ENCODE measurements at places on chromosomes 1 and 21. TPM values are rescaled to one million over a fixed set of nuclear protein-coding genes. Genes with fewer than 3 reads are reported as not detected.

DNA sequence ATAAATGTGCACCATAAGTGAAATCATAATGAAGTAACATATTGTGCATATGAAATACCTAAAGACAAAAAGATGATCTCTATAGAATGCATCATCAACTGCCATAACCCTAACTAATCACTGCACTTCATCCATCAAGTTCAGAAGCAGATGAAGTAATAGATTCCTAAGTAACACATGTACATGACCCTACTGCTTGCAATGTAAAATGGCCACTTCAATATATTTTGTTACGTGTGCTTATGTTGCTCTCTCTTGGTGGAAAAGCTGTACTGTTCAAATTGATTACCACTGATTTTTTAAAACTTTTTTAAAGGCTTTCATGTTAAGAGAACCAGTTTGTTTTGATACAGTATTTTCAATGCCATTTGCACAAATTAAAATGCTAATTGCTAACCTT is 141.8 kb downstream of the TTLL7 start:
- DNase-seq: no peak

GRCh38 chr1:59393211-59394180 is 96.6 kb downstream of the FGGY start:
- no peak for DNase-seq

The KCNK2 gene
- not detected for total RNA-seq

The OR10Z1 gene
- total RNA-seq: not detected

The OR2T33 gene
- total RNA-seq: not detected

- DNase-seq: no peak
Measured at GRCh38 chr21:32807717-32808380, 36.3 kb upstream of the PAXBP1 start.

DNA sequence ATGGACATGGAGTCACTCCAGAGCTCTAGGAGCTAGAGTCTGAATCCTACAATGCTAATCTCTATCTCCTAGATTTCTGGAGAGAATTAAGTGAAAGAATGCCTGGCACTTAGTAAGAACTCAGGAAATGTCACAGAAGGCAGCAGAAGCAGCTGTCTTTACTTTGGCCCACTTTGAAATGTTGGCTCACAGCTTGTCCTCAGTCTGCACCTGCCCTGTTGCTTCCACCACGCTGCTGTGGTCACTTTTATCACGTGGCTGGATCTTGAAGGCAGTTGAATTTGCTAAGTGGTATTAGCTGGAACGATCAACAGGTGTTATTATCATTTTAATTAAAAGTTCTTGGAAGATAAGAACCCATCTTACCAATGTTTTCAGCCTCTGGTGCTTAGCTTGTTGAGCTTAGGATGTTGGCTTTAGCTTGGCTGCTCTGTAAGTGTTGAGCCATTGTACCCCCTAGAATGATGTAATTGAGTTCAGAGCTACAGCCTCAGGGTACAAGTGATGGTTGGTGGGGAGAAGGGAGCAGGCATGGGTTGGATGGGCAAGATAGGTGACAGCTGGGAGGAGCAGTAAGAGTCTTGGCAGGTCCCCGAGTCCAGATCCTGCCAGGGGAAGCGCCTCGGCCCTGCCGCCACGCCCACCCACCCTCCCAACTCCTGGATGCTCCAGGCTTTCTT is 41.9 kb upstream of the EPS8L3 start:
- DNase-seq: peak; percentile 0

DNA sequence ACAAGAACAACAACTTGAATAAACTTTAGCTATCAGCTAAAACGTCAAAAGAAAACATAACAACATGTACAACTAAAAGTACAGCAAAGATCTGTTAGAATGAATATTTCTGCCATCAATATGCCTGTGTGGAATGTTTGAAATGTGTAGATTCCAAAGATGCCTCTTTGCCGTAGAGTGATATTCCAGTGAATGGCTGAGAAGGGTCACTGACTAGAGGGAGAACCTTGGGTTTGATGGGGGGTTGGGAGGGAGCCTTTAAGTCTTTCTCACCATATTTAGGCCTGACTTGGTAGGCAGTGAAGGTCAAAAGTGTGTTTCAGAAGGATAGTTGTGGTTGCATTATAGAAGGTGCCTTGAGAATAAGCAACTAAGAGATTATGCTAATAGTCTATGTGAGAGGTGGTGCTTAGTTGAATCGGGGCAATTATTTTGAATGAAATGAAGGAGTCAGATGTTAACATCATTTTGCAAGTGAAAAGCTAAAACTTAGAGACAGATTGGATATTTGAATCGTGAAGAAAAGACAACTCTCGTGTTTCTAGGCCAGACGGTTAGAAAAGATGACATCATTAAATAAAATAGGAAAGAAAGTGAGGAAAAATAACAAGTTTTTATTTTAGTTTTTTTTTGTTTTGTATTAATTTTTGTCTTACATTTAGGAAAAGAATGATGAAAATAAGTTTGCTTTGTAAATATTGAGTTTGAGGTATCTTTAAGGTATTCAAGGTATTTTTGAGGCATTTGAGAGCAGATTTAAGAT is 53.8 kb downstream of the PLA2G4A start:
- no peak for DNase-seq

DNA sequence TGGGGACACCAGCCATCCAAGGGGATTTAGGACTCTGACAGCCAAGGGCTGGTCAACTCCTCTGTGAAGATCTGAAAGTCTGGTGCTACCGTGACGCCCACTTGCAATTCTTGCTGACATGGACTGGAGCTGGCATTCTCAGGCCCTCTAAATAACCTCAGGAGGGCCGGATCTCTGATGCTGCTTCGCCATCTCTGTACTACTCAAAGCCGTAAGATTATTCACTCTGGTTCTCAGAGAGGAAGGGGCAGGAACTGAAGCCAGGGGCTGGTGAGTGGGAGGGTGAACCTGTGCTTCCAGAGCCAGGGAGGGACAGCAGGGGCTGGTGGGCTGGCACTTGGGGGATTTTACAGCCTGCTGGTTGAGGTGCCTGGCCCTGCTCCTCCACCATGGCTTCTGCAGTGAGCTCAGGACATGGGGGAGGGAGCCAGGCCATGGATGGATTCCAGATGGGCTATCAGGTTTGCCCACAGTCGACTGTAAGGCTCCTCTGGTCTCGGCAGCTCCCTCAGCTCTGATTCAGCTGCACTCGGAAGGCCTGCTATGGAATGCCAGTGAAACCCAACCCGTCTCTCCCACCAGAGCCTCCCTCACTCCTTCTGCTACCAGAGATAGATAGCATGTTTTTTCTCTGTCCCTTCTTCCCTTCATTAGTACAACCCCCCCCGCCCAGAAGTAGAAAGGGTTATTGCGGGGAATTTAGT is 84.5 kb downstream of the PLXNA2 start:
- DNase-seq: no peak

- no peak for DNase-seq
Measured at GRCh38 chr1:172537366-172537765, 4.4 kb downstream of the SUCO start.

The F13B gene
- total RNA-seq: not detected

GRCh38 chr1:103344930-103345329 is 180.6 kb upstream of the RNPC3 start:
- DNase-seq: no peak

- no peak for DNase-seq
Measured at GRCh38 chr1:91765880-91766443, 120.0 kb downstream of the TGFBR3 start.

GRCh38 chr1:55640708-55641473 is 425.7 kb upstream of the USP24 start:
- peak; percentile 49 for DNase-seq

The KIRREL1 gene
- total RNA-seq: not detected

The CR1L gene
- not detected for total RNA-seq

The CD244 gene
- 0.15 TPM for total RNA-seq

DNA sequence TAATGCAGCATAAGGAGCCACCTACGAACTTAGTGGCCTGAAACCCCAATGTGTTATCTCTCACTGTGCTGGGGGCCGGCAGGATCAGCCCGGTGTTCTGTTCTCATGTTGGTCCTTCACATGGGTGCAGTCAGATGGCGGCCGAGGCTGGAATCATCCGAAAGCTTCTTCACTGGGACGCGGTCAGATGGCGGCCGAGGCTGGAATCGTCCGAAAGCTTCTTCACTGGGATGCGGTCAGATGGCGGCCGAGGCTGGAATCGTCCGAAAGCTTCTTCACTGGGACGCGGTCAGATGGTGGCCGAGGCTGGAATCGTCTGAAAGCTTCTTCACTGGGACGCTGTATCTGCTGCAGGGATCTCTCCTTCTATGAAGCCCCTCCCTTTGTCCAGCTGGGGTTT is 12.6 kb upstream of the PCBP3 start:
- no peak for DNase-seq

DNA sequence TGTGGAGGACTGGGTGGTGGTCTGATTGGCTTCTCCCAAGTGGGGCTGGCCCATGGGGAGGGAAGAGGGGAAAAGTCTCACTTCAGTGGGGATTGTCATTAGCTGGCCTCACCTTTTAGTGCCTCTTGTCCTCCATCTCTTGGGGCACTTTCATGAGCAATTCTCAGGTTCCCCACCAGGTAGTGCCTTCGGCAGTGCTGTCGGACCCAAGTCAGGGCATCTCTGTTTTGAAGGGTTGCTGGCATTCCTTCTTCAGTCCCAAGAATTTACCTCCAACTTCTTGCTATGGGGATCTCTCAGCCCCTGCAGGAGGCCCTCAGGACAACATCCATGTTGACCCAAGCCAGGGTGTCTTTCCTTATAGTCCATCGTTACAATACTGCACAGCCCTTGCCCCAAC is 54.7 kb upstream of the F3 start:
- DNase-seq: no peak

The PDZK1 gene
- not detected for total RNA-seq

The SLC5A9 gene
- total RNA-seq: not detected

GRCh38 chr1:14140831-14141401 is 440.9 kb downstream of the PRDM2 start:
- DNase-seq: no peak

The UMODL1 gene
- not detected for total RNA-seq

GRCh38 chr21:33078907-33079582 is 9.1 kb downstream of the OLIG1 start:
- peak; percentile 23 for DNase-seq

GRCh38 chr1:71307451-71307850 is 226.6 kb upstream of the ZRANB2 start:
- DNase-seq: no peak

The PRELP gene
- total RNA-seq: not detected

DNA sequence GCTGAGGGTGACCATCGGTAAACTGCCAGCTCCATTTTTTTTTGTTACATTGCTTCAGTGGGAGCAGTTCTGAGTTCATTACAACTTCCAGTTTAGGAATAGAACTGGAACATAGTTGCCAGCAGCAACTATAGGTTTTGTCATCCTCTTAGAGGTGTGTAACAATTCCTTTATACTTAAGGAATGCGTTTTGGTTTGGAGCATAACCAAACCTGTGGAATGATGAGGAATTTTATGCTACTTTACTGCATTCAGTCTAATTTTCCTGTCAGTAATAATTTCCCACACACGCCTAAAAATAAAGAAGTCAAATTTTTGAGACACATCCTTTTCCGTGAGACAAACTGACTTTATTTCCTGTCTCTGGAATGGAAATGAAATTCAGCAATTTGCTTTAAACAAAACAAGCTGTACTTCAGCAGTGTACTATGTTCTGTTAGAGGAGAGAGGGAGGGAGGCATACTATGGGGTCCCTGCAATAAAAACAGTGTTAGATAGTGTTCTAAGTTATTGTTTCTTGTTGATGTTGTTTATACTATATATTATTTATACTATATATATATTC is 4.8 kb upstream of the AMPD1 start:
- no peak for DNase-seq

- DNase-seq: no peak
Measured at GRCh38 chr1:31084782-31085569, 19.5 kb upstream of the PUM1 start.

- peak; percentile 14 for DNase-seq
Measured at GRCh38 chr1:38134294-38134755, 87.7 kb upstream of the POU3F1 start.

The DNAJC11 gene
- 31.6 TPM for total RNA-seq

DNA sequence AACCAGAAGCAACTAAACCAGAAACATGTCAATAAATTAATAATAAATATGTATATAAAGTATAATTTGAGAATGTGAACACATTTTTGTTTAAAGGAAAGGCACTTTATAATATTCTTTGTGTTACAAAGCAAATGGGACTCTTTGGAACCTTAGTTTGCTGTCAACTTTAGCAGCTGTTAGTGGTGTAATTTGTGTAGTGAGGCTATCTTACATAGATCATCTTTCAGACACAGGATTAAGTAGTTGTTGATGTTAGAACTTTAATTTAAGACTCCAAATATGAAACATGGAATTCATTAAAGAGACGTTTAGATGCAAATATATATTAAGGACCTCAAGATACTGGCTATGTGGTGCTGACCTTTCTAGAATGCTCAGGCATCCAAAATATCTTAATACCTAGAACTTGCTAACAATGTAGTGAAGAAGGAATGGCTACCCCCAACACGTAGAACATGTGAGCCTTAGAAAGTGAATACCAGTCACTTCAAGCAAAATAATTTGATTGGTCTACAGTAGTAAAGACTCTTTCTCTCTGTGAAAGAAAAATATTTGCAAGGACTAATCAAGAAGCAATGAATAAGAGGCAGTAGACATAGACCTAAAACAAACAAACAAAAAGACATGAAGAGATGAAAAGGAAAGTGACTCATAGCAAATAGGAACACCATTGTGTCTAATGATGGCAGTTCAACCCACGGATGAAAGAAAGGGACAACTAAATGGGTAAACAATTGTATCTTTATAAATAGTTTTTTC is 811.4 kb downstream of the USP25 start:
- no peak for DNase-seq

The SEC16B gene
- total RNA-seq: not detected

DNA sequence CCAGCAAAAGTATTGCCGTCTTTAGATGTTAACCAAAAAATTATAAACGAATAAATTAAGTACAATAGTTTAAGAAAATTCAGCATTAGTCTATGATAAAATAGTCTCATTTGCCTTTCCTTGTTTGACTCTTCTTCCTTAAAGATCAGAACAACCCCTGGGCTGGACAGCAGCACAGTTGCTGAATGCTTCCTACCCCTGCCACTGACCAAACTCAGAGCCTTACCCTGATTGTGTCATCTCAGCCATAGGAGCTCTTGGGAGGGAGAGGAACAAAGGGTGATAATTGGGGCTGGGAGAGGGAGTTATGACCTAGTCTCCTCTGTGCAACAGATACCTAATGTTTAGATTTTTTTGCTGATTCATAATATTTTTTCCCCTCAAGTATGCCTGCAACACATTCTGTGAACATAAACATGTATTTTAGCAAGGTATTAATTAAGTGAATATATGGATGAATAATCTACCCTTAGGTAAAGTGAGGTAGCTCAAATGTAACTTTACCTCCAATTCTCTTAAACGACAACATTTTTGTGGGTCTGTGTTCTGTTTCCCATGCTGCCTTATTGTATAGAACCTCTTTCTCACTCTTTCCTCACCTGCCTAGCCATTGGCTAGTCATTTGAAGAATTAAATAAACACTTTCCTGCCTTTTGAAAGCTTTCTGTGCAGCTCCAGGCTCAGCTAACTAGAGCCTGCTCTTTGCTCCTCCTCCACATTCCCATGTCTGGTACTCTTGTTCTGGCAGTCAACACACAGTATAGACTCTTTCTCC is 46.1 kb downstream of the FGGY start:
- DNase-seq: no peak

The PUSL1 gene
- total RNA-seq: 17.6 TPM

All from activated naive CD4-positive, alpha-beta T cell treated with anti-CD3 and anti-CD28 coated beads for 36 hours (primary cell).